ENCODE measurements at places on chromosomes 5 and 9.

GRCh38 chr5:17127743-17128231, 89.6 kb upstream of the BASP1 start:
- DNase-seq, result no peak

GRCh38 chr5:113233606-113234005, 201.2 kb downstream of the TSSK1B start:
- DNase-seq, result no peak

- DNase-seq, result no peak
These were observed 36.3 kb downstream of the GDA start for GRCh38 chr9:72185561-72185960.

DNA sequence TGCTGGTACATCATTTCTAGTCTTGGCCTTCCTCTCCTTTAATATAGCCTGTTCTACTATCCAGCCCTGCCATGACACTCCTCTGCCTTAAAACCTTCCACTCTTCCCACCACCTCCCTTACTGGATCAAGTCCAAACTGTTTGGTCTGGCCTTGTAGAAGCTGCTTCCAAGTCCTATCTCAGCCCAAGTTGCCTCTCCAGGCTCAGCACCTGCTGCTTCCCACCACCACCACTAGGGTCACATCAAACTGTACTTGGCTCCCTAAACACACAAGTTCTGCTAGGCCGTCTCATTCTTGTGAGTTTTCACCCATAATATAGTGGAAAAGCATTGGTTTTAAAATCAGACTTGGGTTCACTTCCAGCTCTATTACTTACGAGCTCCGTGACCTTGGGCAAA, 1.4 kb downstream of the NDUFA8 start:
- peak; percentile 26 for DNase-seq

DNA sequence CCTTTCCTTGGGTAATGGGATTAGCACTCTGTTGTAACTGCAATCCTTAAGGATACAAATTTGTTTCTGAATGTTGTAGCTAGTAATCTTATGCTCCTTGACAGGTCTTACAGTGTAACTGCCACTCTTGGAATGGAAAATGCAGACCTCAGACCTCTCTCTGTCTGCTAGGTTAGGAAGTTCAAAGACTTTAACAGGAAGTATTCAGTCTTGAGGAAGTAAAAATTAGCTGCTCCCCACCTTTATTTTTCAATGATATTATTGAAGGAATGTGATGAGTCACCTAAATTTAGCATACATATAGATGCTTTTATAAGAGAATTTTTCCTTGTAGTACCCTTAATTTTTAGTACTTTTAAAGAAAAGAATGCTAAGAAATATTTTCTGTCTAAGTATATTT, 71.5 kb downstream of the PAM start:
- DNase-seq, result no peak

- no peak for DNase-seq
These were observed 46.7 kb downstream of the POC5 start for GRCh38 chr5:75670577-75670976.

DNA sequence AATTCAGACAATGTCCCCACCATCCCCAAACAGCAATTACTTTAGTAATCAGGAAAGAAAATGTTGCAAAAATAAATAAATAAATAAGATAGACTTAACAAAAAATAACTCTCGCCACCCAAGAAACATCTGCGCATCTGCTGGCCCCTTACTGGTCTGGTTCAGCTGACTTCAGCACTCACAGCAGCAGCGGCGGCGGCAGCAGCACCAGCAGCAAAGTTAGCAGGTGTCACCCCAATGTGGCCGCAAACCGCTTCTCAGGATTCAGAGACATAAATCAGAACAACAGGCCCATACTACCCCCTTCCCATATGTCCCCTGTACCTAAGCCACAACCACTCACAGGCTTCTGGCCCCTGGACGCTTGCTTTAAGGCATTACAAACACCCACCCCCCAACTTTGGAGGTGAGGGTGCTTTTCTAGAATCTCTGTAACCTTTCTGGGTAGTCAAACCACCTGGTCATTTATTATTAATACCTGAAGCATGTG, 593.0 kb downstream of the BNC2 start:
- DNase-seq, result no peak

- no peak for DNase-seq
These were observed 38.8 kb downstream of the PROP1 start for GRCh38 chr5:177957241-177957640.

- peak; percentile 51 for DNase-seq
These were observed 145.5 kb upstream of the MAP3K1 start for GRCh38 chr5:56669534-56670483.

GRCh38 chr5:32543291-32543690, 42.1 kb upstream of the SUB1 start:
- DNase-seq, result no peak

DNA sequence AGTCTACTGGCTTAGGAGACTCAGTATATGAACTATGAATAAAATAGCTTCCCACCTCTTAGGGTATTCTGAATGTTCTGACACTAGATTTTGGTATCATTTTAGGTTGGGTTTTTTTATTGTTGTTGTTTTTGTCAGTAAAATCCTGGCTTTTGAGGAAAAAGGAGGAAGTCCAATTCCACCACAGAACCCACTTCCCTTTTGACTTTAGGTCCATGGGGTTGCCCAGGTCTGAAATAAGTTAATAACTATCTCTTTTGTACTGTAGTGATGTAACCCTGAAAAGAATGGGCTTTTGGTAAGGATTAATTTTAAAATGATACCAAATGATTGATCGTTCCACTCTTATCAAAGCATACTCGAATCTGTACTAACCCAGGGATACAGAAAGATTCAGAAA, 29.1 kb upstream of the IL12B start:
- no peak for DNase-seq

- no peak for DNase-seq
These were observed 46.5 kb upstream of the GFPT2 start for GRCh38 chr5:180399401-180400215.

- DNase-seq, result no peak
These were observed 179.6 kb upstream of the PITX1 start for GRCh38 chr5:135213466-135214239.

DNA sequence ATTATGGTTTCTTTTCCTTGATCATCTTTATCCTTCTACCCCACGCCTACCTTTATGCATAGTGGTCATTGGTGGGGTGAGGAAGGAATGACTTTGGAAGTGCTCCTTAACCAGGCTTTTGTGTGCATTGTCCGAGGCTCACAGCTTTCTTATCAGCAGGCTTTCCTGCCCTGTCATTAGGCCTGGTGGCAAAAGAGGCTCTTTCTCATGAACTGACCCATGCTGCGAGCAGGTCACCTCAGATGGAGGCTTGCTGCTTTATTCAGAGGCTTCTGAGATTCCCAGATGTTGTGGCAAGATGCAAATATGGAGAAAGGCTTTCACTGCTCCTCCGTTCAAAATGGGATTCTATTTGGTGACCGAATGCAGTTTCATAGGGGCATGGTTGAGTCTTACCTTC, 57.4 kb upstream of the DMRTA1 start:
- no peak for DNase-seq

GRCh38 chr9:127138444-127138843, 16.0 kb upstream of the ANGPTL2 start:
- DNase-seq, result no peak

DNA sequence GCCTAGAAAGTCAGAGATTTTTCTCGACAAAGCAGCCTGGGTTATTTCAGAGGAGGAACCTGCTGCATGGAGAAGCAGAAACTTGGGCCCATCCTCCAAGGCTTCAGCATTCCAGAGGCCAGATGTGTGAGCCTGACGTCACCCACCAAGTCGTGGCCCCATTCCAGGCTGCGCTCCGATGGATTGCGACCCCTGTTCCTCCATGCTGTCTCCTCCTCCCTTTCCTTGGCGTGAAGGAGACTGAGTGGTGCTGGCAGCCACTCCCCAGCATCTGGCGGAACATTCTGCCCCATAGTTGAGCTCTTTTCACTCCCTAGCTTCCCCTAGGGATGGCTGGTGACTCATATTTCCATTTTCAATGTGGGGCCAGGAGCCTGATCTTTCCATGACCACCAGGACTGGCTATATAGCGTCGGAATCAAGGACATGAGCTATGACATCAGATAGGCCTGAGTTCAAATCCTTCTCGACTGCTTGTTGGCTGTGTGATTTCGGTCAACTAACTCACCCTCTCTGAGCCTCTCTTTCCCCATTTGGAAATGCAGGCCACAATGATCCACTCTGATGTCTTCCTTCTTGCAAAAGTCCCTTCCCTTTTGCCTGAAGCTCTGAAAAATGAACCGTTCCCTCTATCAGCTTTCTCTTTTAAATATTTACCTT, 24.5 kb upstream of the DUSP1 start:
- DNase-seq, result no peak

- no peak for DNase-seq
These were observed 70.2 kb downstream of the ZNF608 start for GRCh38 chr5:124675931-124676846.

GRCh38 chr5:759111-759751, 25.3 kb downstream of the ZDHHC11B start:
- DNase-seq, result peak; percentile 73

- DNase-seq, result no peak
These were observed 96.1 kb upstream of the IER5L start for GRCh38 chr9:129273941-129274684.

DNA sequence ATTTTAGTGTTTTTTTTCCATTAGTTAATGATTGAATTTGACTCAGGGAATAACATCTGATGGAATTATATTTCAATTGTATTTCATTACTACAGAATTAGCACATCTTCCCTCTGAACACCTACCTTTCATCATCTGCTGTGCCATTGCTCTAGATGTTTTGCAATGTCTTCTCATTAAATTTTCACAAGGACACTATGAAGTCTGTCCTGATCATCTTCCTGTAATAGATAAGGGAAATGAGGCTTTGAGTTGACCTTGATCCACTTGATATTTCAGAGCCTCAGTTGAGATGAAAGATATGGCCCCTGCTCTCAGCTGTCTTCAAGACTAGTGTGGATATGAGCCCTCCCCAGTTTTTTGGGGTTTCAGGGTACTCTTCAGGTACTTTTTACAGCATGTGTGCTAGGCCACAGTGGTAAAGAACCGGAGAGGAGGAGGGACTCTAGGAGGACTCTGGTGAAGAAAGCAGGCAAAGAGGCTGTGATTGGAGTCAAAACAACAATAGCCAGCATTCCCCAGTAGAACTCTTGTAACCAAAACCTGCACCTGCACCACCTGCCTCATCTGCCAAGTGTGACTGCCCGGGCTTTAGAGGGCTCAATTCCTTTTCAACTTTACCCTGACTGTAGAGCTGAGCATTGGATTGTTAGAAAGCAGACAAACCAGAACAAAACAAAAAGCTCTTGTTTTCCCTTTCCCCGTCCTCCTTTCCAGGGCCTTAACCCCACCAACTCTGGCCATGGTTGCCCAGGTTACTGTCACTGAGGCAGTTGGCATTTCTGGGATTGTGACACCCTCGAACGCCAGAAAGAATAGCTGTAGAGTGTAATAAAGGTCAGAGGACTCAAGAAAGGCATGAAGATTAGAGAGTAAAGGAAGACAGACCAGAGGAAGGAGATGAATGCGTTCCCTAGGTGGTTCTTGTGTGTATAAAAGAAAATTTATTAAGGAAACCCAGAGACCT, 56.3 kb downstream of the ERAP1 start:
- no peak for DNase-seq

DNA sequence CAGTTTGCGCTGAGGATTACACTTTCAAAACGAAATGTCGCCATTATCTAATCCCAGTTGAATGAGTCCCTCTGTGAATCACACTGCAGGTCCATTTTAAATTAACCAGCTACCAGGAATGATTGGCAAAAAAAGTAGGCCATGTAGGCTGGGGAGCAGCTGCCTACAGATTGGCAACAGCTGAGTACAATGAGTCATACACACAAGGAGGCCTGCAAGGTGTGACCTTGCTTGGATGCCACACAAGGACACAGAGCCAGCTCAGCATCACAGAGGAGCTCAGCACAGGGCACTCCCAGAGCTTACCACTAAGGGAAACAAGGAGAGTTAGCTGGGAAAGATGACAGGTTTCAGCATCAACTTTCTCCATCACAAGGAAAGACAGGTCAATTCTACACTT, 12.9 kb downstream of the HAVCR1 start:
- no peak for DNase-seq

GRCh38 chr5:133993185-133993936, 11.4 kb downstream of the VDAC1 start:
- DNase-seq, result no peak

DNA sequence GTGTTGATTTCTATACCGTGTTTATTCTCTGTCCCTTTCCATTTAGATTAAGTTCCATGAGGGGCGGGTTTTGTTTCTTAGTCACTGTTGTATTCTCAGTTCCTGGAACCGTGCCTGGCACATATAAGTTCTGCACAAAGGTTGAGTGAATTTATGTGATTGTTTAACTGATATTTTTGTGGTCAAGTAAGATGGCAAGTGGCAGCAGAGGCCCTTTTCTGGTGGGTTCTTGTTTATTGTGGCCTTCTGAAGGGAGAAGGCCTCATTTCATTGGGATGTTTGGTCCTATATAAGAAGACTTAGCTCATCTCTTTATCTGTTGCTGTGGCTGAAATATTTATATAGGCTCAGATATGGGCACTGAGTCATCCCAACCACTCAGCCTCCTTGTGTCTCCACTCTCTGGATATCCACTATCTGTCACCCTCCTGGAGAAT, 262.5 kb downstream of the PSAT1 start:
- no peak for DNase-seq

DNA sequence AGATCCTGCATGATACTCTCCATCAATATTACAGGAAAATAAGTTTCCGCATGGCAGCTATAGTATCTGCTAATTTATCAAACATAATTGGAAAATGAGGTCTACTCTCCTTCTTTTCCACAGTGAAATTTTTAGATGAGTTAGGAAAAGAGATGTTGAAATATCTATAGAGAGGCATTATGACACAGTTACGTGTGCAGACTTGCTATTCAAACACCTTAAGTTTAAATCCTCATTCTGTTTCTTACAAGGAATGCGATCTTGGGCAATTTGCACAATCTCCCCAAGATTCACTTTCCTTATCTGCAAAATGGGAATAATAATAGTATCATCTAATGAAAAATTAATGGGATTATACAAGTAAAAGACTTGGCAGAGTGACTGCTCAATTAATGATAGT, 91.7 kb upstream of the SLCO6A1 start:
- DNase-seq, result no peak

GRCh38 chr9:35756275-35757225, 2.5 kb upstream of the MSMP start:
- DNase-seq, result peak; percentile 82

DNA sequence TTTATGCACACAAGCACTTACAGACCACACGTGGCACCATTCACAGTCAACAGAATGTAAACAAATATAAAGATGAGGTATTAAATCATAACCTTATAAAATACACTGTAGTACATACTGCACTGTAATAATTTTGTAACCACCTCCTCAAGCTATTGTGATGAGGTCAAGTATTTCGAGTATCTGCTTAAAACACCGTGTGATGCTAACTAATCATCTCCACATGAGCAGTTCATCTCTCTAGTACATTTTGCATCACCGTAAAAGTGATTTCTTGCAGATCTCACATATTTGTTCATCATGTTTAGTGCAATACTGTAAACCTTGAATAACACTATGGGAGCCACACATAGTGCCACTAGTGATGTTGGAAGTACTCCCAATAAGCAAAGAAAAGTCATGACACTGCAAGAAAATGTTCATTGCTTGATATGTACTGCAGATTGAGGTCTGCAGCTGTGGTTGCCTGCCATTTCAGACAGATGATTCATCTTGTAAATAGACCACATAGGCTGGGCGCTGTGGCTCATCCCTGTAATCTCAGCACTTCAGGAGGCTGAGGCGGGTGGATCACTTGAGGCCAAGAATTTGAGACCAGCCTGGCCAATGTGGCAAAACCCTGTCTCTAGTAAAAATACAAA, 44.3 kb downstream of the FOXB2 start:
- DNase-seq, result no peak

- no peak for DNase-seq
These were observed 26.5 kb upstream of the MTMR12 start for GRCh38 chr5:32339198-32339597.
